ENCODE measurements at places on chromosomes 5 and 9. TPM values are rescaled to one million over a fixed set of nuclear protein-coding genes. Genes with fewer than 3 reads are reported as not detected.

Gene DMRT3
- total RNA-seq = not detected

Gene TMEM245
- 35.2 TPM for total RNA-seq

Gene MTREX
- 35.8 TPM for total RNA-seq

Gene GABRA6
- not detected for total RNA-seq

Gene SPATA31C1
- total RNA-seq = not detected

Gene GRM6
- total RNA-seq = not detected

Gene OTP
- 0.03 TPM for total RNA-seq

Gene SLC23A1
- total RNA-seq = 1.5 TPM

Gene SCGB3A2
- not detected for total RNA-seq

Gene TMOD1
- 2.9 TPM for total RNA-seq
